ENCODE measurements at places on chromosomes 6 and 20.
A peak's percentile ranks its signal among the peaks of the same experiment; 100 is the strongest.

- DNase-seq = peak; percentile 12
Observed at GRCh38 chr20:54221353-54221752, 13.5 kb downstream of the PFDN4 start.

DNA sequence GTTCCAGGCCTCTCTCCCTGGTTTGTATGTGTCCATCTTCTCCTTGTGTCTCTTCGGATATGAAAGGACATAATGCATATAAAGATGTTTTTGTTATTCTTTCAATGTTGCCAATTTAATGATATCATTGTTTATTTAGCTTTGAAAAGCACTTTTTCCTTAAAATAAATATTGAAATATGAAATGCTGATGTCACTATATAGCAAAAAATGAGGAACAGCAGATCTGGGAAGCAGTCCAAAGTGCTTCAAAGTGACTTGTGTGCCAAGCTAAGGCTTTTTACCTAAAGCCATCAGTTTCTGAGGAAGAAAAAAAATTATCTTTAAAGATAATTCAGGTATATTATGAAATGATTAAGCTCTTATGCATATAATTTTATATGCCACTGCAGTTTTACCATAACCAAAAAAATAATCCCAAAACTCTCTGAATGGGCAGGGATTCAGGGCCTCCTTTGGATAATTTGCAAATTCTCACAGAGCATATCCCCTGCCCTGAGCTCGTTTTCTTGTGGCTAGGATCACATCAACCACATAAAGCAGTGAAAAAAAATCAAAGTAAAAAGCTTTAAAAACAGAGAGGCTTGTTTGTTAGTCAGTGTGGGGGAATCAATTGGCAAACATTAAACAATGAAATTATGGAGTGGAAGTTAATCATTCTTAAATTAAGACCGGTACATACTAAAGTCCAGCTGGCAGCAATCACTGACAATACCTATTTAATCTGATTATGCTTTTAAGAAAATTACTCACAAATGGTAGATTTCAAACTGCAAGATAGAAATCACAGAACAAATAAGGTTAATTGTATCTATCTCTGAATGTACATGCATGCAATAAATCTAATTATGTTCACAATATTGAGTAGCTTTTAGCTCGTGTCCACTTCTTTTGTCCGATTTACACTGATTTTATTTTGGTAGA, 1027.9 kb upstream of the ADGRB3 start:
- no peak for DNase-seq

- DNase-seq = no peak
Observed at GRCh38 chr6:62441182-62441581, 155.2 kb upstream of the KHDRBS2 start.

- no peak for DNase-seq
Observed at GRCh38 chr6:156107624-156108101, 652.0 kb upstream of the NOX3 start.

GRCh38 chr20:38063911-38064530, 30.5 kb downstream of the RPRD1B start:
- no peak for DNase-seq

DNA sequence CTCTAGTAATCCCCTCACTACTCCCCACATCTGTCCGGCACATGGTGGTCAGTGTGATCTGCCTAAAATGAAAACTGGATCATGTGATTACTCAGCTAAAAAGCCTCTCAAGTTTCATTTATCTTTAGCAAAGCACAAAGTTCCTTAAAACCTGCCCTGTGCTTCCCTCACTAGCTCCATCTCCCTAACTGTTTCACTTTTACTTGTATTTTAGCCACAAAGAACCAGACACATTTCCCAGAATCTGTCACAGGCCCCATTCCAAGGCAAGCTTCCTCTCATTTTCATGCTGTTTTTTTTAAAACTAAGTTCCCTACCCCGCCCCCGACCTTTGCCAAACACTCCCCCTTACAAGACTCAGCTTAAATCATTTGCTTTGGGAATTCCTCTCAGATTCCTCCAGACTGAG, 8.9 kb upstream of the IGF2R start:
- DNase-seq = no peak

GRCh38 chr6:35056952-35057351, 84.2 kb downstream of the TCP11 start:
- no peak for DNase-seq

GRCh38 chr20:41403604-41404003, 37.0 kb upstream of the EMILIN3 start:
- DNase-seq = no peak

Data from OCI-LY7 (cell line).